ENCODE measurements at places on chromosomes 6 and 20.
A peak's percentile ranks its signal among the peaks of the same experiment; 100 is the strongest.

GRCh38 chr6:98920904-98921431, 26.8 kb downstream of the FBXL4 start:
- no peak for DNase-seq

- DNase-seq = no peak
Measured at GRCh38 chr6:3571250-3571681, 114.4 kb upstream of the SLC22A23 start.

DNA sequence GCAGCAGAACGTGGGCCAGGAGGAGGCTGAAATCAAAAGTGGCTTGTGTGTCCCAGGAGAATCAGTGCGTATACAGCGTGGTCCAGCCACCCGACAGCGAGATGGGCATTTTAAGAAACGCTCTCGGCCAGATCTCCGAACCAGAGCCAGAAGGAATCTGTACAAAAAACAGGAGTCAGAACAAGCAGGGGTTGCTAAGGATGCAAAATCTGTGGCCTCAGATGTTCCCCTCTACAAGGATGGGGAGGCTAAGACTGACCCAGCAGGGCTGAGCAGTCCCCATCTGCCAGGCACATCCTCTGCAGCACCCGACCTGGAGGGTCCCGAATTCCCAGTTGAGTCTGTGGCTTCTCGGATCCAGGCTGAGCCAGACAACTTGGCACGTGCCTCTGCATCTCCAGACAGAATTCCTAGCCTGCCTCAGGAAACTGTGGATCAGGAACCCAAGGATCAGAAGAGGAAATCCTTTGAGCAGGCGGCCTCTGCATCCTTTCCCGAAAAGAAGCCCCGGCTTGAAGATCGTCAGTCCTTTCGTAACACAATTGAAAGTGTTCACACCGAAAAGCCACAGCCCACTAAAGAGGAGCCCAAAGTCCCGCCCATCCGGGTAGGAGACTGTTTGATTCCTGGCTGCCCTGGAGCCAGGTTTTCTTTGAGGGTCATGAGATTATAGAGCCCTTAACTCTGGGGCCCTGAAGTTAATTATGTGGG, 75.3 kb downstream of the ASXL1 start:
- no peak for DNase-seq

- DNase-seq = no peak
Measured at GRCh38 chr6:94735270-94735669, 842.1 kb upstream of the MANEA start.

GRCh38 chr6:56716229-56716628, 73.5 kb upstream of the DST start:
- DNase-seq = no peak

DNA sequence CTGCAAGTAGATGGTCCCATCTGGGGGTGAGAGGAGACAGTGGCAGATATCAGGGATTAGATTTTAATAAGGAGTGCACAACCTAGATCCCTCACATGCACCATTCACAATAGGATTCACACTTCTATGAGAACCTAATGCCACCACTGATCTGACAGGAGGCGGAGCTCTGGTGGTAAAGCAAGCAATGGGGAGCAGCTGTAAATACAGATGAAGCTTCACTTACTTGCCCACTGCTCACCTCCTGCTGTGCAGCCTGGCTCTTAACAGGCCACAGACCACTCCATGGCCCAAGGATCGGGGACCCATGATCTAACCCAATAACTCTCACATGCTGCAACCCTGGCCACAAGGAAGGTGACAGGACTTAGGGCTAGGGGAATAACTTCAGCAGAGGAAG, 75.4 kb downstream of the ZNF133 start:
- DNase-seq = no peak

- peak; percentile 51 for DNase-seq
Measured at GRCh38 chr6:33683051-33683571, 28.4 kb downstream of the UQCC2 start.

GRCh38 chr6:103356531-103356930, 1503.2 kb downstream of the HACE1 start:
- DNase-seq = no peak
